ENCODE measurements at places on chromosomes 1 and 21. TPM values are rescaled to one million over a fixed set of nuclear protein-coding genes. Genes with fewer than 3 reads are reported as not detected.

DNA sequence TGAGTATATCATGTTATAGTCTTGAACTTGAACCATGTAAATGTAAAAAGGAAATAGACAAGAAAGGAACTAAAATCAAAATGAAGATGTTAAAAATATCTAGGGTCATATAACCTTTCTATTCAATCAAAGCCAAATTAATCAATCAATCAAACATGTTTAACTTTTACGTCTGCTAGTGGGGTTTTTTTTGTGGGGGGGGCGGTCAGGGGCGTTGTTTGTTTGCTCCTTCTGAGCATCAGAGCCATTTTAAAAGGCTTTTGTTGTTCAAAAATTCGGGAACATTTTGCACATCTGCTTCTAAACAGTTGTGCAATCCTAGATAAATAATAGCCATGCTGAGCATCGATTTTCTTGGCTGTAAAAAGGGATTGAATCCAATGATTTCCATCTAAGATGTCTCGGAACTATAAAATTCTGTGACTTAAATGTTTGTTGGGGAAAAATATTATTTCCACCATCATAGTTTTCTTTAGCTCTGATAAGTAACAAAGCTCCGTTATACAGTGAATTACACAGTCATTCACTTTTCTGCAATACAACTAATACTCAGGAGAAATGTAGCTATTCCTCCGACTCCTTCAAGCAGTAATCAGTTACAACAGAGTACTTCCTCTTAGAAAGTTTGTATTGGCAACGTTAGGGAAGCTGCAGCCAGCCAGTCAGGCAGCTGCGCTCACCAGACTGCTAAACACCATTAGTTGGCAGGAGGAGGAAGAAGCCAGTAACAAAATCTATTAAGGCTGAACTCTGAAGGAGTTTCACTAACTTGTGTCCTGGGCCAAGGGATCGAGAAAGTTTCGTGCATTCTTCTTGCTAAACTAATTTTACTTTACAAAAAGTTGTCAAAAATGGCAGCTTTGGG lies 2.2 kb downstream of the SPATA6 start:
- DNase-seq = no peak

DNA sequence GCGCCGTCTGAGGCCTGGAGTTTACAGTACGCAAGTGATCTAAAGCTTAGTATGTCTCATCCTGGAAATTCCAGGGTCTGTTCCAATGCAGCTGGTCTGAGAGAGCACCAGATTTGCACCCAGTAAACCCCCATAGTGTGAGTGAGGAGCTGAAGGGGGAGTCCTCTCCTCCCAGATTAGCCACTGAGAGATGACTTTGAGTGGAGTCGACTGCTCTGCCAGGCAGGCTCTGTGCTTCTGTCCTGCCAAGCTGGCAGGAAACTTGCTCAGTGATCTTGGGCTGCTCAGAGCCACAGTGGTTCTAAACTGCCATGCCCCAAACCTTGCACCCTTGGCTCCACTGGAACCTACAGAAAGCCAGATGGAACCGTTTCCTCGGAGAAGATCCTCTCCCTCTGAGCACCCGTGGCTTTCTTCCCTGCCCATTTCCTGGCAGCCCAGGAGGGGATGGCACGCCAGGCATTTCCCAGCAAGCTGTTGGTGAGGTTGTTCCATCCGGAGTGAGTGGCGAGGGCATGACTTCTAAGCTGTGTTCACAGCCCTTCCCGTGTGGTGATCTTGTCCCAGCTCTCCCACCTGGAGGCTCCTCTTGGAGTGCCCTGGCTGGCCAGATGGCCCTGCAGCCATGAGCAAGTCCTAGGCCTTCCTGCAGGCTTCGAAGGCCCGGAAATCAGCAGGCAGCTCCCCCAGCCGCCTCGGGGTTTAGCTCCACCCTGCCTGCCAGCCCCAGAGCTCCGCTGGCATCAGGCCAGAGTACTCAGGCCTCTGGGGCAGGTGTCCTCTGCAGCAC lies 125.9 kb upstream of the VAMP3 start:
- no peak for DNase-seq

DNA sequence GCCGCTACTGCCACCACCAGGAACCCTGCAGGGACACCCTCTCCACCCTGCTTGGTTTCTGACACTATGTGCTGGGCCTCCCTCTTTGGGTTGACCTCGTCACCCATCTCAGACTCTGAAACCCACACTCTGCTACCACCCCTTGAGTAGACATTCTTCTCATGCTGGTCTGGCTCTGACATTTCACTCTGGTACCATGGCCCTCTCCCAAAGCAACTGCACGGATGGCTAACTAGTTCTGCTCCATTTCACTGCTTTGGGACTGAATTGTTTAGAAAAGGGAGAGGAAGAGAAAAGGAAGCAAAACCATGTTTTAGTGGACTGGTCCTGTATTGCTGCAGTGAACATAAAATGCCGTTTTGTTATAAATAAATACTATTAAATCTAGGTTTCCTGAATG lies 137.8 kb downstream of the KCNK2 start:
- DNase-seq = no peak

DNA sequence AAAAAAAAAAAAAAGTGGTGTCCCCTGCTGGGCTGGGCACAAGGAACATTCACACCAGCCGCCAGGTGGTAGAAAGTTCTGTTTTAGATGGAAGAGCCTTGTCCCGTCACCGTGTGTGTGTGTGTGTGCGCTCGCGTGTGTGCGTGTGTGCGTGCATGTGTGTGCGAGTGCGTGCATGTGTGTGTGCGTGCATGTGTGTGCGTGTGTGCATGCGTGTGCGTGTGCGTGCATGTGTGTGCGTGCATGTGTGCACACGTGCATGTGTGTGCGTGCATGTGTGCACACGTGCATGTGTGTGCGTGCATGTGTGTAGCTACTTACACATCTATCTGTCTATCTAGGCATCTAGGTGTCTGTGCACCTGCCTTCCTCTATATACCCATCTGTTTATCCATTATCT lies 491.7 kb downstream of the NPHP4 start:
- no peak for DNase-seq

GRCh38 chr1:93770640-93771039 lies 89.0 kb upstream of the BCAR3 start:
- no peak for DNase-seq

GRCh38 chr1:155889566-155889965 lies 21.6 kb downstream of the RIT1 start:
- DNase-seq = no peak

DNA sequence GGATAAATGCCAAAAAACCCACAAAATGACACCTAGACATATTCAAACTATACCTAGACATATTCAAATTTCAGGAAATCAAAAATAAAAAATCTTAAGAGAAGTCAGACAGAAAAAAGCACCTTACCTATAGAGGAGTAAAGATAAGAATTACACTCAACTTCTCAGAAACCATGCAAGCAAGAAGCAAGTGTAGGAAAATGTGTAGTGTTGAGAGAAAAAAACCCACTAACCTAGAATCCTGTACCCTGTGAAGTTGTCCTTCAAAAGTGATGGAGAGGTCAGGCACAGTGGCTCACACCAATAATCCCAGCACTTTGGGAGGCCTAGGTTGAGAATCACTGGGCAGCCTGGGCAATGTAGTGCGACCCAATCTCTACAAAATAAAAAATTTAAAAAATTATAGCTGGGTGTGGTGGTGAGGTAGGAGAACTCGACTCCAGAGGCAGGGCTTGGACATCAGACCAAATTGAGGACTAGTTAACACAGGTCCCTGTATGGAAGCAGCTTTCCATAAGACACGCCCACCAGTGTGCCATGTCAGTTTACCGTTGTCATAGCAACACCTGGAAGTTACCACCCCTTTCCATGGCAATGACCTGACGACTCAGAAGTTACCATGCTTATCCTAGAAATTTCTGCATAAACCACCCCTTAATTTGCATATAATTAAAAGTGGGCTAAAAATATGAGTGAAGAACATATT lies 20.7 kb downstream of the PDIK1L start:
- DNase-seq = no peak

The C8B gene
- not detected for total RNA-seq

The CNR2 gene
- total RNA-seq = 0.05 TPM

The GUCA2B gene
- not detected for total RNA-seq

The CR1 gene
- not detected for total RNA-seq

The C1orf21 gene
- 4.2 TPM for total RNA-seq

Data from activated T-helper 2 cell treated with anti-CD3 and anti-CD28 coated beads, Interferon-gamma antibody, Interleukin-2, Interleukin-4, amounts not matched to agents 10 μg/mL and 5 μg/mL and 100 μg/mL, durations not matched to agents 14 hours and 24 hours and 36 hours (primary cell).